Endothelial cell of umbilical vein (primary cell): ENCODE measurements at places on chromosomes 16 and 17.

- DNase-seq = no peak
Measured at GRCh38 chr17:61208301-61209105, 191.1 kb upstream of the TBX2 start.

GRCh38 chr17:31744511-31744951 is 114.5 kb downstream of the COPRS start:
- no peak for DNase-seq

GRCh38 chr17:49913226-49914095 is 55.5 kb upstream of the DLX4 start:
- no peak for DNase-seq

GRCh38 chr17:80919331-80920311 is 72.0 kb upstream of the CHMP6 start:
- DNase-seq = no peak

GRCh38 chr17:56648806-56649205 is 55.3 kb downstream of the NOG start:
- DNase-seq = no peak

- peak; percentile 100 for DNase-seq
Measured at GRCh38 chr17:4966844-4967538, 626 bp downstream of the SPAG7 start.

GRCh38 chr16:4401510-4401909 is 14.9 kb downstream of the CORO7 start:
- no peak for DNase-seq

DNA sequence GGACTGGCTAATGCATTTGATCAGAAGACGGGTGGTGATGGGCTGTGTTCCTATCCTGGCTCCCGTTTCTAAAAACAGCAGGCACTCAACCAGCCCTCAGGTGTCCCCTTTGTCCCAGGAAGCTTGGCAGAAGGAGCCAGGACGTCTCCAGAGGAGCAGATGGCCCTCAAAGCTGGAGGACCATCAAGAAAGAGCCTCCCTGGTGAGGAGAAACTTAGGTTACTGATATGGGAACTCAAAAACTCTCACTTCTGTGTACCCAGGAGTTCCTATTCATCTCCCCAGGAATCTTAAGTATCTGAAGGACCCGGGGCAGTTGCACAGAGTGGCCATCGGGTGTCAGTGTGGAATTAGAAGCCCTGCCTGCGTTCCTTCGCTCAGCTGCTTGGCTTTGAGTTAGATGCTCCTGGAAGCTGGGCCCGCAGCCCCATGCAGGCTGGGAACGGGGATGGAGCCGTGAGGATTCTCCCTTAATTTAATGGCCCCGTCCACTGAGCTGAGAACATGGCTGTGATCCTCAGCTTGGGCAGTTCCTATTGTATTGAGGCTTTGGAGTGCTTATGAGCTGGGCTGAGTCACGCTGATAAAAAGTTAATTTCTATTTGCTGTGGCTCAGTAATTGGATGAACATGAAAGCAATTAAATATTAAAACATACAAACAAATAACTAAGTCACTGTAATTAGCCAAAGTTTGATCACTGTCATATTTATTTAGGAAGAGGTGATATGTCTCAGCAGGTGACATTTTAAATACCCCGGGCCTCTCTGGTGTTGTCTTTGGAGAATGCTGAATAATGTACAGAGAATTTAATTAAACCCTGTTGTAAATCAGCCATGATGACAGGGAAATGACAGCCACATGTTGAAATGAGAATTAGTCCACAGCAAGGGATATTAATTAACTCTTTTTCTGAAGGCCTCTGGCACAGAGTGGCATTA is 402.1 kb downstream of the SEC14L1 start:
- peak; percentile 71 for DNase-seq

GRCh38 chr17:48620461-48621139 is 5.5 kb upstream of the HOXB8 start:
- no peak for DNase-seq

GRCh38 chr16:86044241-86044671 is 145.3 kb downstream of the IRF8 start:
- DNase-seq = peak; percentile 36

DNA sequence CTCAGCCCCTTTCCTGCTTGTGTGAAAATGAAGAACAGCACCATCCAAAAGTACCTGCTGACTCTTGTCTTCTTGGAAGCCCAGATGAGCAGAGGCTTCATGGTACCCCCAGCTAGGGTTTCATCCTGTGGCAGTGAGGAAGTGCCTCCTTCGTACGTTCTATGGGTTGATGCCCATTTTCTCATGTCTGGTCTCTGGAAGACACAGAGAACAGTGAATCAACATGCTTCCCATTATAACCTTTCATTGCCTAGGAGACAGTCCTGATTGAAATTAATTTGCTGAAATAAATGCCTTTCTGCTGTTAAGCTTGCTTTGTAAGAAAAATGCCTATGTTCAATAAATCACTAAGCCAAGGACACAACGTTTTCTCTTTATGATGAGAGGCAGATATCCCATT is 36.5 kb downstream of the RCVRN start:
- no peak for DNase-seq

DNA sequence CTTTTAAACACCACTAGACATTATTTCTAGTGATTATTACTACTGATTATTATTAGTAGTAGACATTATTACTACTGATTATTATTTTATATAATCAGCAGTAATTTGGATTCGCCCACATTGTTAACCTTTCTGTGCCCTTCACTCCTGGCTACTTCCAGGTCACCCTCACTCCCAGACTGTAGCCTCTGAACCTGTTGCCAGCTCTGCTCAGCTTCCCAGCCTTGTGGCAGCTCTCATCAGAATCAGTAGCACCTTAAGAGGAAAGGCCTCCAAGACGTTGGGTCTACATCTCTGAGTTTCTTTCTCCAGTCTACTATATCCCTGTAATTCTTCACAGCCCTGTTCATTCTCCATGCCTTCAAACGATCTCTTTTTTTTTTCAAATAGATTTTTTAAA is 137.0 kb downstream of the KATNIP start:
- DNase-seq = no peak
